Stimulated activated CD4-positive, alpha-beta T cell treated with anti-CD3 and anti-CD28 coated beads, Interleukin-1b, Interleukin-23, amount 100 ng/mL, for 1 hour (primary cell): ENCODE measurements at places on chromosomes 1 and 21.

DNA sequence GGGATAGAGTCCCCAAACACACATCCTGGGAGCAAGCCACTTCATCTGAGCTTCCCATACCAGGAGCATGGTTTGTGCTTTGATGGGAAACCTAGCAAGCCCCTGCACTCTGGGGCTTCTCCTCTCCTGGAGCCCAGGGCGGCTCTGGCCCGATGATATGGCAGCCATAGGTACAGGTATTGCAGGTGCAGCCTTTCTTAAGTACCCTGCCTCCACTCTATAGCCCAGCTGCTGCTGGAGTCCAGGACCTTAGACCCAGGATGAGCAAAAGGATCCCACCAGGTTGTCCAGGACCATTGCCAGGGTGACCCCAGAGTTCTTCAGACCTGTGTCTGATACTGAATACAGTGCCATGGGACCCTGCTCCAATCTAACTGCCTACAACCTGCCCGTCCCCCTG lies 4.2 kb downstream of the C1orf226 start:
- no peak for DNase-seq

DNA sequence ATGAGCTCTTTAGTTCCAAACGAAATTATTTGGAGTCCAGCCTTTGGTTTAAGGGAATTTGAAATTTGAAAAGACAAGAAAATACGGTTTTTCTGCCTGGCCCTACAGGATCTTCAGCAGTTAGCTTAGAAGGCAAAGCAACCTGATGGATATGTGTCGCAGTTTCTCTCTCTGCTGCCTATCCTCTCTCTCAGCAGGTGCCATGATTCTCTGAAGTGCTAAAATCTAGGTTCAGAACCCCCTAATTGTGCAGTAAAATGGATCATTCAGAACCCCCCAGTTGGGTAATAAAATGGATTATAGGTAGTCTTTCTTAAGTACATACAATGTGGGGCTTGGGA lies 446 bp upstream of the DEPDC1 start:
- no peak for DNase-seq

DNA sequence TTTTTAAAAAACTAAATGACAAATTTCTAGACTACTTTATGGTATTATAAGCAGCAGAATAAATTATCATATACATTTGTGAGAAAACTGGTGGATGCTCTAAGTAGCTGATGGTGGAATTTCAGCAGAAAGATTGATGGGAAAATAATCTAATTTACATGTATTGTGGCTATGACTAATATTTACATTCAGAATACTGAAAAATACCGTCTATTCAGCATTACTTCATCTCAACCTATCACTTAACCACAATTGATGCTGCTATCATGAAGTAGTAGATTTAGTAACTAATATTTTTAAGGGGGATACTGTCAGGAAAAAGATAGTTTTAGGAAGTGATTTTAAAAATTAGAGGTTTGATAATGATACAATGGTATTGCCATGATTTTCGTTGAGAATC lies 137.9 kb downstream of the IFI44 start:
- DNase-seq: no peak

- no peak for DNase-seq
Observed at GRCh38 chr1:1402072-1402900, 3.2 kb upstream of the CCNL2 start.

- no peak for DNase-seq
Observed at GRCh38 chr21:41953831-41954653, at the start of gene C2CD2. C2CD2 (minus strand) TSS chr21:41954018; CDS start chr21:41953648, 370 bp downstream.

DNA sequence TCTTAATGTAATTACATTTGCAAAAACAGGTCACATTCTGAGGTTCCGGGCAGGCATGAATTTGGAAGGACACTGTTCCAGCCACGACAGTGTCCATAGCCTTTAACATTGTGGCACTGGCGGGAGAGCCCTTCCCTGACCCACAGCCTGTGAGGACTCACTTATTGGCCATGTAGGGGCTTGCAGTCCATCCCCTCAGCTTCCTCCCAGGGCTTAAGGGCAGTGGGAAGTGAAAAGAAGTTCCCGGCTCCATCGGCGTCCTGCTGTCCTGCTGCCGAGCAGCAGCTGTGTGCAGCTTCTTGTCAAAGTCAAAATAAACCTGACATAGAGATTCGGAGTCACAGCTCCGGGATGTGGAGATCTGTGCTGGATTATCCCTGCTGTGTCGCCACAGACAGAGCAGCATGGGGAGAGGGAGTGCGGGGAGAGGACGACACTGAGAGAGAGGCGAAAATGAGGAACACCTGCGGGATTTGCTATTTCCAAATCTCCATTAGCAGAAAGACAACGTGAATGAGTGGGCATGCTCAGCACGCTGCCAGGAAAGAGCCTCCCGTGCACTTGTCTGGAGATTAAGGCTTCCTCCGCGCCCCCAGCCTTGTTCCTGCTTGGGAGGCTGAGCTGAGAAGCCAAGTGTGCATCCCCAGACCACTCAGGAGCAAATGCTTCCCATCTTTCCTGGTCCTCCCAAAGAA lies 260.3 kb downstream of the ASTN1 start:
- DNase-seq: no peak

DNA sequence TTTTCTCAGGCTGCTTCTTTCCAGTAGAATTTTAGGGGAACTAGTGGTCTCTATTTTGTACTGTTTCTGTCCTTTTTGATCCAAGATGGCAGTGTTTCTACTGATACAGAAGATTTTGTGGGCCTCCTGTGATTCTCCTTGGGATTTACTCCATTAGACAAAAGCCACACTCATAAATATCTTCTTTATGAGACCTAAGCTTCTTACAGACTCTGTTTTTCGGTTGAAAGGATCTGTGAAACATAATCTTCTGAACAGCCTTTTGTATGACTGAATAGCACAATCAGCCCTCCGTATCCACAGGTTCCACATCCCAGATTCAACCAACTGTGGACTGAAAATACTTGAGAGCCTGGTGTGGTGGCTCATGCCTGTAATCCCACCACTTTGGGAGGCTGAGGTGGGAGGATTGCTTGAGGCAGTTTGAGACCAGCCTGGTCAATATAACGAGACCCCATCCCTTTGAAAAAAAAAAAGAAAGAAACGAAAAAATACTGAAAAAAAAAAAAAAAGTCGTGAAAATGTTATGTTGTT lies 10.8 kb upstream of the PSMD4 start:
- no peak for DNase-seq

DNA sequence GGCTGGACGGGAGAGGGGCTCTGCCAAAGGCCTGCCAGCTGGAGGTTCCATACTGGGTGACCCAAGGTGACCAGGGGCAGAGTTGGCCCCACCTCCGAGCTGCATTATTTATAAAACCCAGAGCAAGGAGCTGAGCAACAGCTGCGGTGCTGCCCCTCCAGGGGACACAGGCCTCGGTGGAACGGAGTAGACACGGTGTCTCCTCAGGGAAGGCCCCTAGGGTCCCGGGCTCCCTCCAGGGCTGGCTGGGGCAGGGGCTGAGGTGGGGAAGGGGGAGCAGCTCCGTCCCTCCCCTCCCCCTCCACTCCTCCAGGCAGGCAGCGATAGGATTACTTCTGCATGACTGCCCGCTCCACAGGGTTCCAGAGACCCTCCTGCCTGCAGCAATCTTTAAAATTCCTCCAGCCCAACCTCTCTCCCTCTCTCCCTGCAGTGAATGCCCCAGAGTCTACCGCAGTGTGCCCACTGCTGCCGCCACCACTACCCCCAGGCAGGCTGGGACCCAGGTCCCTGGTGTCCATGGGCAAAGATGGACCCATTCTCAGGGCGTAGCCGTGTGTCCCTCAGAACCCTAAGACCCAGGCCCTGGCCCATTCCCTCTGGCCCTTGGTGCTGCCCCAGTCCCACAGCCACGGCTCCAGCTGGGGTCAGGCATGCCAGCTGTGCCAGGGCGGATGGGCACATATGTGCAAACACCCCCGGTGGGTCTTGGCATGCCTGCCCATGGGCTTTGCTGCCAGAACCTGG lies 10.8 kb downstream of the AHDC1 start:
- DNase-seq: no peak

GRCh38 chr21:15592271-15592860 lies 137.4 kb upstream of the USP25 start:
- no peak for DNase-seq

GRCh38 chr1:111600886-111601386 lies 18.7 kb upstream of the RAP1A start:
- DNase-seq: no peak

- DNase-seq: no peak
Observed at GRCh38 chr1:235013512-235013911, 115.1 kb downstream of the TOMM20 start.

- no peak for DNase-seq
Observed at GRCh38 chr1:153057375-153057774, at the start of gene SPRR2A. SPRR2A (minus strand) TSS chr1:153057512; CDS start chr1:153056735, 777 bp downstream.

DNA sequence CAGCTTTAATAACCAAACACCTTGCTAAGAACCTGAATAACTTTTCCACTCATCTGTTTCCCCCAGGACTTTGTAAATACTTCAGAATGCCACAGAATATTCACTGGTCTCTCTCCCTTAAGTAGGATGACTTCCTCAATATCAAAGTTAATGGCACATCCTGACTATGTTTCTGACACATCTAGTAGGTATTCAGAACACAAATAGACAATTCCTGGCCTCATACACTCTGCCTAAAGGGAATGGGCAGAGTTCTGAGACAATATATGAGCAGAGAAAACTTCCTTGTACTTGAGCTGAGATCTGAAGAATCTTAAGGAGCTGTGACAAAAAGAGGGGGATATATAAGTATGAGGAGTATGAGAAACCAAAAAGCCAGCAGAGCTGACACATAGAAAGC lies 34.8 kb downstream of the ANKRD13C start:
- DNase-seq: no peak

DNA sequence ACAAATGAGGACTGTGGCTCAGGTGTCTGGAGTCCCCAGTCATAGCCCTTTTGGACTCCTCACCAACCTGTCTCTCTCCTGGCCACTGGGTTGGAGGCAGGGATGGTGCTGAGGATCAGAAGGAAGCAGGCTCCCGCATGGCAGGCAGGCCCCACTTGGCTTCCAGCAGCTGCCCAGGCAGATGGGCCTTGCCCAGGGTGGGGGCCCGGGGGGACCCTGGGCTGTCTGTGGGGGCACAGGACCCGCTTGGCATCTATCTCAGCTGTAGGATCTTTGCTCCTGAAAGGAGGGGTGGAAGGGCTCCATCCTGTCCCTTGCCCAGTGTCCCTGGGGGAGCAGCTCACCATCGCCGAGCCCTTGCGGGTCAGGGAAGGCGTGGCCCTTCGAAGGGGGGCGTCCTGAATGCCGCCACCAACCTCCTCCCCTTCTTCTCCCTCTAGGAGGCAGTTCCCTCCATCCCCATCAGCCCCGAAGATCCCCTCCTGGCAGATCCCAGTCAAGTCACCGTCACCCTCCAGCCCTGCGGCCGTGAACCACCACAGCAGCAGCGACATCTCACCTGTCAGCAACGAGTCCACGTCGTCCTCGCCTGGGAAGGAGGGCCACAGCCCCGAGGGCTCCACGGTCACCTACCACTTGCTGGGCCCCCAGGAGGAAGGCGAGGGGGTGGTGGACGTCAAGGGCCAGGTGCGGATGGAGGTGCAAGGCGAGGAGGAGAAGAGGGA lies 154.5 kb downstream of the PEX14 start:
- DNase-seq: no peak

GRCh38 chr1:245213066-245213831 lies 58.5 kb downstream of the KIF26B start:
- DNase-seq: no peak

DNA sequence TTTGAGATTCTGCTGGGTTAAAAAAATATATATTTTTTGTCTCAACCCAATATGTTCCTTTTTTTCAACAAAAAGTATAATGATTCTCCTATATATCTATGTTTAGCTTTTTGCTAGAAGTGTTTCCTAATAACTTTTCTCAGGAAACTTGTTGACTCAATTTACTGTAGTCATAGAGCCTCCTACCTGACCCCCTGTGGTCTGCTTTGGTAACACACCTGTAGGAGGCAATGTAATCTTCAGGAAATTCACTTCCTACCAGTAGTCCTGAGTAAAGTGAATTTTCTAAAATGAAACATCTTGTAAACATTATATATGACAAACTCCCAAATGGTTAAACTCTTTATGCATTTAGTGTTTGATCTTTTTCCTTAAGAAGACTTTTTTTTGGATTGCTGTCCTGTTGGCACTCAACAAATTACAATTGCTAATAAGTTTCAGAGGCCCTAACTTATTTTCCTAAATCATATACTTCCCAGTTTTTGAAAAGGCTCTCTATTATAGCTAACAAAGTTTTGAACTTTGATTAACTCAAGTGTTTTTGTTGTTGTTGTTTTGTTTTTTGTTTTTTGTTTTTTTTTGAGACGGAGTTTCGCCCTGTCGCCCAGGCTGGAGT lies 118.3 kb downstream of the OLFML2B start:
- no peak for DNase-seq

GRCh38 chr21:33608559-33608958 lies 20.1 kb upstream of the DONSON start:
- no peak for DNase-seq

GRCh38 chr1:32299327-32299726 lies 7.4 kb downstream of the HDAC1 start:
- DNase-seq: no peak

- DNase-seq: no peak
Observed at GRCh38 chr1:235259133-235259778, 68.7 kb downstream of the ARID4B start.

- DNase-seq: no peak
Observed at GRCh38 chr1:224589006-224589405, 27.1 kb upstream of the CNIH3 start.

GRCh38 chr1:170698301-170699275 lies 34.7 kb downstream of the PRRX1 start:
- DNase-seq: no peak

GRCh38 chr1:219687779-219688178 lies 74.9 kb upstream of the ZC3H11B start:
- no peak for DNase-seq

DNA sequence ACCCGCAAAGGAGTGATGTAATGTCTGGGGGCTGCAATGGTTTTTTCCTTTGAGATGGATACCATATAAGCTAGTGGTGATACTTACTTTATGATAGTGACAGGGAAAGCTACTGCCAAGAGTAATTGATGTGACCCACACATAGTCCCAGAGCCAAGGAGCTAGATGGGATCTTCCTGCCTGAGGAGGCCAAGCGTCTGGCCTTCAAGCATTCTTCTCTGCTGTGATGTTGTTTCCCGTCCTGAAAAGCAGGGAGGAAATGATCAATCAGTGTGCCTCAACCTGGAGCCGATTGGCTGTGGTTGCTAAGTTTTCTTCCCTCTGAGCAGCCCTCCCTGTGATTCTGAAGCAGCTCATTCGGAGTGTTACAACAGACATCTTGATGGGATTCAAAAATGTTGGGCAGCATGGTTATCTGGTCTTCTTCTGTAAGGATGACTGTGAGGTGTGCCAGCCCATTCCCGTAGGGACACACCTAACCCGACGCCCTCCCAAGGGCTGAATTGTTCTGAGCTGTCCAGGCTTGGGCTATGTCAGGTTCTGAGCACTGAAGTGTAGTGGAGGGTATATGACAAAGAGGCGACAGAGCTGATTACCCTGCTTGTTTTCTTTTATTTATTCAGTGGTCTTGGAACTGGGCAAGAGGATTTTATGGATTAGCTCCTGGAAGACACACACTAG lies 56.7 kb downstream of the UCK2 start:
- no peak for DNase-seq
